ENCODE measurements at places on chromosomes 12 and 14. TPM values are rescaled to one million over a fixed set of nuclear protein-coding genes. Genes with fewer than 3 reads are reported as not detected.

DNA sequence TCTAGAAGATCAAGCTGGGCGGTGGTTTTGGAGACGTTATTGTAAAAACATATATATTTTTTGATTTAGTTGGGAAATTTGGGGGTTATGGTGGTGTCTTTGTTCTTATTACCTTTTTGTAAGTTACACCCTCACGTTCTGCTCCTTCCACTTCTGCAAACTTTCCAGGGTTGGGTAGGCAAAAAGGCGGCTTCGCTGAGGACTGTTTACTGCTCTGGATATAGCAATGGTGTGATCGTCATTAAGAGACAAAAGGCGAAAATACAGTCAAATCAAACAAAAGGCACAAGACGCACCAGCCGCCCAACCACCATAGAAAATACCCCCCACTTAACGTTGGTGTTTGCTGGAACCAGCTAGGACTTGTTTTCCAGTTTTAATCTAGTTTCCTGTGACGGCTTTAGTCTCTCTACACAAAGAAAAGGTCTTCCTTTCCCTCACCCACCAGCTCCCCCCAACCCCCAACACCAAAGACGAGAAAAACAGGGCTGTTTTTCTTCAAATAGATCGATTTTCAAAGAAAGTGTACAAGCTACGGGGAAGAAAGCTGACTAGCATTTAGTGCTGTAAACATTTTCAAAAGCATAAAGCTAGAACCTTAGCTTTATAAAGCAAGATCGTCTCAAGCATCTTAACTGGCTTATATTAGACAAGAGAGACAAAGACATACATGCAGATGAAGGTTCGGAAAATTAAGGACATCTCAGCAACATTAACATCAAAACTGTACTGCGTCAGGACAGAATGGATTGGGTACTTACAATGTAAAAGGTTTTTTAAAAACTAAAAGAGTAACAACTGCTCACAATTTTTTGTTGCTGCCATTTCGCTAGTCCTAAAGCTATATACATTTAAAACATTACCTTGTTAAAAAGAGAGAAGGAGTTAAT lies 2.0 kb upstream of the SETD1B start:
- peak overlapping the region; percentile 99 for H3K27ac ChIP-seq
- peaks cover 67% of the 10 kb centered on the region for H3K4me1 ChIP-seq
- peaks cover 25% of the 10 kb centered on the region for H3K36me3 ChIP-seq

- H3K36me3 ChIP-seq: no peaks in the 10 kb centered on the region
- H3K27me3 ChIP-seq: no peaks in the 10 kb centered on the region
- no peak overlapping the region for H3K4me3 ChIP-seq
- no peak overlapping the region for H3K27ac ChIP-seq
- 0 out of 3 replicates have a peak, but pooled peaks cover 6% of the 10 kb centered on the region for H3K4me1 ChIP-seq
Observed at GRCh38 chr14:60220084-60220483, 28.9 kb upstream of the PPM1A start.

DNA sequence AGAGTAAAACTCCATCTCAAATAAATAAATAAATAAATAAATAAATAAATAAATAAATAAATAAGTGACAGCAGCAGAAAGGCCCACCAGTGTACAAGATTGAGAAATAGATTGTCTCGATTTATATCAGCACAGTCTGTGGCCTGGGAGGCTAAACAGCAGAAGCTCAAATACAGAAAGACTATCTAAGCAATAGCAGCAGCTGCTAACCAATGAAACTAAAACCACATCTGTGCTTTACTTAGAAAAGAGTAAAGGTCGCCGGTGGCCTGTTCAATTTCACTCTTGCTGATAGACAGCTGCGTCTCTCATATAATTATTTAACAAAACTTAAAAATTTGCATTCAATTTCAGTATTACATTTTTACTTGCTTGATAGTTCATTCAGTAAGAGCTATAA lies 325.7 kb downstream of the CEP128 start:
- DNase-seq: no peak
- no peaks in the 10 kb centered on the region for H3K27me3 ChIP-seq
- H3K36me3 ChIP-seq: no peaks in the 10 kb centered on the region
- no peak overlapping the region for H3K4me3 ChIP-seq
- H3K4me1 ChIP-seq: no peaks in the 10 kb centered on the region

DNA sequence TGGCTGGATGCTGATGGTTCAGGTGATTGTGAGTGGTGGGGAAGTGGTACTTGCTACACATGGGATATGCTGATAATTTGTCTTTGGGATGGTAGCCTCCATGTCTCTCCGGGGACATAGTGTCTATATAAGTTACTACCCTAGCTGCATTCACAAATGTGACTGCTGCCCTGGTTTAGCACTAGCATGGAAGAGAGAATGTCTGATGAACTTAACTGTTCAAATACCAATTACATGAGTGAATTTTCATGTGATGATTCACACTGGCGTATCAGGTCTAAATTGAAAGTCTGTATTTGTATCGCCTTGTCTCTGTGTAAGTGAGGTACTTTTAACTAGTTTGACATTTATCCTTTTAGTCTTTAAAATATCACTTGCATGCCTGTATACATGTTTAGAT lies 34.4 kb downstream of the ATF7IP start:
- no peak overlapping the region for H3K4me3 ChIP-seq
- H3K4me1 ChIP-seq: peaks cover 4% of the 10 kb centered on the region
- H3K27me3 ChIP-seq: no peaks in the 10 kb centered on the region
- DNase-seq: no peak

GRCh38 chr12:120759591-120760348 lies 34.1 kb downstream of the ACADS start:
- DNase-seq: no peak
- H3K27me3 ChIP-seq: no peaks in the 10 kb centered on the region
- H3K27ac ChIP-seq: no peak overlapping the region
- no peak overlapping the region for H3K4me3 ChIP-seq
- H3K36me3 ChIP-seq: peaks cover 20% of the 10 kb centered on the region

PRPH gene
- 1.6 TPM for total RNA-seq

GRCh38 chr12:57775563-57776246 lies 3.3 kb downstream of the EEF1AKMT3 start:
- no peaks in the 10 kb centered on the region for H3K27me3 ChIP-seq
- peaks cover 22% of the 10 kb centered on the region for H3K4me1 ChIP-seq
- no peak overlapping the region for H3K27ac ChIP-seq
- no peak for DNase-seq

- H3K36me3 ChIP-seq: no peaks in the 10 kb centered on the region
- H3K27ac ChIP-seq: peak overlapping the region; percentile 83
- DNase-seq: peak; percentile 79
- no peak overlapping the region for H3K4me3 ChIP-seq
- H3K27me3 ChIP-seq: no peaks in the 10 kb centered on the region
Observed at GRCh38 chr12:116492703-116493324, 66.4 kb upstream of the MAP1LC3B2 start.

GRCh38 chr14:91233936-91234790 lies 10.3 kb downstream of the GPR68 start:
- H3K4me3 ChIP-seq: no peak overlapping the region
- no peak for DNase-seq
- no peak overlapping the region for H3K27ac ChIP-seq
- peaks cover 3% of the 10 kb centered on the region for H3K4me1 ChIP-seq

TC2N gene
- 9.5 TPM for total RNA-seq

DNA sequence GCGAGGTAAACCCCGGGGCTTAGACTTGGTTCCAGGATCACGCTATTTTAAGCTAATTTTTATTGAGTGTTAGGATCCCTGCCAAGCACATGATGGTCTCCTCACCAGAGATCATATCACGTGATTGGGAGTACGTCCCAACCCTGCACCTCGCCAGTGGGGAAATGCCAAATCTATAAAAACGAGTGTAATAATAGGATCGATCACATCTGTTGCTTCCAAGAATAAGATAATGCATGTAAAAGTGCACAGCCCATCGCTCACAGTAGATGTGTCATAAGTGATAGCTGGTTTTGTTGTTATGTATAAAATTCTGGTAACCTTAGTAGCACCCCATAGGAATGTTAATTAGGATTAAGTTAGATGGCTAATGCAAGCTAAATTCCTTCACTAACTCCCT lies 581.0 kb upstream of the TMEM132C start:
- no peaks in the 10 kb centered on the region for H3K27me3 ChIP-seq
- H3K36me3 ChIP-seq: no peaks in the 10 kb centered on the region

DNA sequence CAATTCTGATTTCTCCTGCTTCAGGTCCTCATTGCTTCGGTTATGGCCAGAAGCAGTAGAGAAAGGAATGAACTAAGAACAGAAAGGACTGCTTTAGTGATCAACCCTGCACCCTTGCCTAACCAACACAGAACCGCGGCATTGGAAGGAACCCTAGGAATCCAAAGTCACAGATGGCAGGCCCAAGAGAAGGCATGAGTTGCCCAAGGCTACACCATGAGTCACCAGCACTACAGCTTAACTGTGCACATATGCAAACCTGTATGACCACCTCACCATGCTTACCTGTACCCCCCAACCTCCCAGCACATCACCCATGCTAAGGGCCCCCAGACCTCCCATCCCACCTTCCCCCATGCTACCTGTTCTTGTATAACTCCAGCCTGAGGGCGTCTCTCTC lies 25.9 kb upstream of the BLTP3B start:
- no peaks in the 10 kb centered on the region for H3K27me3 ChIP-seq
- no peak overlapping the region for H3K27ac ChIP-seq
- H3K4me3 ChIP-seq: no peak overlapping the region
- peaks cover 10% of the 10 kb centered on the region for H3K4me1 ChIP-seq

DNA sequence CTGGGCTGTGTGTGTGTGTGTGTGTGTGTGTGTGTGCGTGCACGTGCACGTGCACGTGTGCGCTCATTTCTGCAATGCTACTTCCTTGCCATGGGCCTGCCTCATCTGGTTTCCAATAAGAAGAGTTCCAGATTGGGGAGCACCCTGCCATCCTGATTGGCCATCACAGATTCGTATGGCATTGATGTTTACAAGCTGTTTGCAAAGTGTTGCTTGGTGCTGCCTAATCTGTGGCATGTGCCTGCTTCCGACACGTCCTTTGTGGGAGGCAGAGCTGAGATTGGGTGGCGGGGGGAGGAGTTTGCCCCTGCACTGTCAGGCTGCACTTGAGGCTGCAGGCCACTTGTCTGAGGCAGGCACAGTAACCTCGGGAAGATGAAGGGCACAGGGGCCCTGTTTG lies 39.2 kb downstream of the SAMD4A start:
- H3K4me1 ChIP-seq: no peaks in the 10 kb centered on the region
- no peaks in the 10 kb centered on the region for H3K36me3 ChIP-seq
- no peak for DNase-seq
- no peaks in the 10 kb centered on the region for H3K27me3 ChIP-seq
- no peak overlapping the region for H3K27ac ChIP-seq
- H3K4me3 ChIP-seq: no peak overlapping the region

GRCh38 chr12:15788233-15789219 lies 662 bp downstream of the EPS8 start:
- DNase-seq: no peak
- no peak overlapping the region for H3K27ac ChIP-seq
- H3K4me3 ChIP-seq: no peak overlapping the region
- H3K4me1 ChIP-seq: no peaks in the 10 kb centered on the region
- no peaks in the 10 kb centered on the region for H3K27me3 ChIP-seq

GRCh38 chr14:96039633-96040311 lies 610 bp downstream of the C14orf132 start:
- no peaks in the 10 kb centered on the region for H3K36me3 ChIP-seq
- no peaks in the 10 kb centered on the region for H3K4me1 ChIP-seq
- no peak for DNase-seq

GRCh38 chr14:102363182-102363943 lies 622 bp downstream of the TECPR2 start:
- no peak overlapping the region for H3K27ac ChIP-seq
- H3K27me3 ChIP-seq: no peaks in the 10 kb centered on the region
- H3K4me1 ChIP-seq: peaks cover 14% of the 10 kb centered on the region

MAP1LC3B2 gene
- 1.7 TPM for total RNA-seq

Measured in K562 (cell line).